ENCODE measurements at places on chromosomes 3 and 15.

DNA sequence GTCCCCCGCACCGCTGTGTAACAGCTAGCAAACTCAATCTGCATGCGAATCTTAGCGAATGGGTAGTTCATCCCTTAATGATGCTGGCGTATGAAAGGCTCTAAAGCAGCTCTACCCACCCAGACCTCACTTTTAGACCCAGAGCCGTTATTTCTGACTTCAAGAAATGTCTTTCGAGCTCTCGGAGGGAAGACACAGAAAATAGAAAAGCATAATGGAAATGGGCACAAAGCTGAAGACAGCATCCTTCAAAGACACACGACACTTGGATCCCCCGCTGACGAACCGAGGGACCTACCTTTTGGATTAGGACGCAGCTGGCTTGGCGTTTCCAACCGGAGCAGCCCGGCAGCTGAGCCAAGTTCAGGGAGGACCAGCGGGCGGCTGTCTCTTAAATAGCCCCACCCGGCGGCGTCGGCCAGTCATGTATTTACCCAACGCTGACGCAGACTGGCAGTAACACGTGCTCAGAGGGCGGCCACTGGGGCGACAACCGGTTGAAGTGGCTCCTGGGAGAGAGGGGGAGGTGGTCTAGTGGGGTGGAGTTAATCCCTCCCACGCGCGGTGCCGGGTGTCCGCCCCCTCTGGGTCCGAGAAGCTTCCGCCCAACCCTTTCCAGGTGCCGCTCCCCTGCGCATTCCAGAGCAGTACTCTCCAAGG is 1.5 kb downstream of the CCK start:
- no peak for DNase-seq

- no peak for DNase-seq
These were observed 155.1 kb downstream of the MAGI1 start for GRCh38 chr3:65883613-65884012.

DNA sequence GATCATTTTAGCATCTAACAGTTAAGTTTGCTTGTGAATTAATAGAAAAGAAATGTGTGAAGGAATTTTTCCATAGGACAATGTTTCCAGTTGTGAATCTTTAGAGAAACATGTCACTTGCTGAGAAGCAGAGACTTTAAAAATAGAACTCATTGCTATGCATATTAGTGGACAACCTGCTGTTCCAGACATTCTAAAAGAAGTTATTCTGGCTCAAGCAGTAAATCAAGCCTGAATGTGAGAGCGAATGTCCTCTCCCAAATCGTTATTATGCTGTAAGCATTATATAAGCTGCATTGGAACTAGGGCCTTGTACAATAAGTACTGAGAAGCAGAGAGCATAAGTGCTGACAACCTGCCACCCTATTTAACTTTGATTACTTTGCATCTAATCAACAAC is 990.9 kb downstream of the PLOD2 start:
- DNase-seq = no peak

- no peak for DNase-seq
These were observed 418.2 kb downstream of the CNTN4 start for GRCh38 chr3:2516762-2517441.

DNA sequence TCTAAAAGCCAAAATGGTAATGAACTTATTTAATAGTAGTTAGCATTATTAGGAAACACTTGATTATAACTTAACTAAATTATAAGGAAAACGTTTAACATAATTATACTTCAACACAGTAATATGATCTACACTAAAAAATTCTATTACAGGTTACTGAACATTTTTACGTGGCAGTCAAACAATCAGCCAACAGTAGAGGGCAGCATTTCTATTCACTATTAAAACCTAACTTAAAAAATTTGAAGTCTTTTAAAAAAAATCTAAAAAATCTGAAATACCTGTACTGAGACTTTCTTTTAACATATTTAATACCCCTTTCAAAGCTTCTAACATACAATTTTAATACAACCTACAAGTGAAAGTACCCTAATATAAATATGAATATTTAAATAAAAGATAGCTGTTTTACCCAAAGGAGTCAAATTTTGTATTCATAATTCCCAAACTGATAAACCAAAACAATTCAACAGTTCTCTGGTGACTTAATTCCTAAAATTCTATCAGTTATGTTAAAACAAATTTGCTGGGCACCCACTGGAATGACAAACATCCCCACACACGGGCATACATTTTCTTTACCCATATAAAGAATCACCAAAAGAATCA is 41.5 kb downstream of the DLG1 start:
- no peak for DNase-seq

GRCh38 chr3:131457220-131457619 is 45.6 kb downstream of the MRPL3 start:
- no peak for DNase-seq

DNA sequence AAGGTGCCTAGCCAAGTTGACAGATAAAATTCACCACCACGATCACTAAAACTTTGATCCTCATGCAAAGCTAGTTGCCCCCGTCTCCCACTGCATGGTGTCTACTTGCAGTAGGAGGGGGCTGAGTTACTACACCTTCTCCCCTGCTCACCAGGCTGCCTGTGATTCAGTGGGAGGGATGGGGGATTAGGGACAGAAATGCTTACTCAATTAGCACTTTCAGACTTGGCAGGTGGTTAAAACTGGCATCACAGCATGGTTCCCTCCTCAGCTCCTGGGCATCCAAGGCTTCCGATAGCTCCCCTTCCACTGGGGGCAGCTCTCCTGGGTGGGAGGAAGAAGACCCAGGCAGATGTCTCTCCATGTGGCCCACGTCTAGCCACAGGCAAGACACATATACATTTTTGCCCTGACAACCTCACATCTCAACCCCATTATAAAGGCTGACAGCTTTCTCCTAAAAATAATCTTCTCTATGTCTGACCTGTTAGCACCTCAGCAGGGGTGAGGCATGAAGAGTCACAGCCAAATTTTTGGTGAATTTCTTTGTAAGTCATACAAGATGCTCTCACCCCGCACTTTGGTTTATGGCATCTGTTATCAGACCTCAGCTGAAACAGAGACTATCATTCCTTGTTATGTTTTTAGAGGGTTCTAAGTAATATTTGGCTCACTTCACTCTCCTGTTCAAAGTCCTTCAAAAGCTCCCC is 369.0 kb downstream of the SV2B start:
- no peak for DNase-seq

GRCh38 chr3:107117922-107118536 is 259.2 kb upstream of the CCDC54 start:
- DNase-seq = peak; percentile 33

- DNase-seq = no peak
These were observed 12.6 kb downstream of the SLC12A6 start for GRCh38 chr15:34324933-34325332.

- peak; percentile 13 for DNase-seq
These were observed 27.3 kb upstream of the FGD5 start for GRCh38 chr3:14791343-14791945.

- DNase-seq = no peak
These were observed 41.9 kb downstream of the CMTM8 start for GRCh38 chr3:32280262-32280910.

GRCh38 chr15:85542895-85543331 is 162.5 kb downstream of the AKAP13 start:
- DNase-seq = no peak

DNA sequence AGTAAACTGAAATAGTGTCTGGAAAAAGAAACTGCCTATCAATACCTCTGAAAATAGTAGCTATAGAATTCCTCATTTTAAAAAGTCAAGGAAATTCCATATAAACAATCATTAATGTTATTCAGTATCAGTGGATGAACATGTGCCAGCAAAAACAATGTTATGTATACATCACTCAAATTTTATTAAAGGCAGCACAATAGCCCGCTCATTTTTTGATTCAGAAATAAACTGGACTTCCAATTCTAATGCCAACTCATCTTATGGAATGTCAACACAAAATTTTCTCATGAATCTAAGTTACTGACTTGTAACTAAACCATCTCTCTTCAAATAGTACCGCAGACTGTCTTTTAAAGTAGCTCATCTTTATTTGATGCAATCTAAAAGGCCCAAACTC is 19.0 kb downstream of the THBS1 start:
- DNase-seq = no peak

GRCh38 chr3:128983293-128984069 is 10.4 kb downstream of the CFAP92 start:
- no peak for DNase-seq
